Activated CD4-positive, alpha-beta T cell treated with anti-CD3 and anti-CD28 coated beads for 1 hour (primary cell): ENCODE measurements at places on chromosomes 7 and 10.
A peak's percentile ranks its signal among the peaks of the same experiment; 100 is the strongest.

DNA sequence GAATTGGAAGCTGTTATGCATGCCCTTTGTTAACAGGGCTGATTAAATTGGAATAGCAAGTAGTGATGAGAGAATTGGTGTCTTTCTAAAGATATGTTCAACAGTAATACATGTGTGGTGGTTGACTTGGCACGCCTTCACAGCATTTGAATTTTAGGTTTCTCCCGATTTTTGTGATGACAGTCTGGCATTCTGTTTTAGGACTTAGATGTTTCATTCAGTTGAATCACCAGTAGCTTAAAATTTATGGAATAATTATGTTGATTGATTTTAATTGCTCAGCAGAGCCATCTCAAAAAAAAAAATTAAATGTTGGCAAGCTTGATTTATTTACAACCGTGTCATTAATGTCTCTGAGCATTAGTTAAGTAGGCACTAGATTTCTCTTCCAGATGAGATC lies 219.7 kb downstream of the CSTF2T start:
- DNase-seq, result no peak

DNA sequence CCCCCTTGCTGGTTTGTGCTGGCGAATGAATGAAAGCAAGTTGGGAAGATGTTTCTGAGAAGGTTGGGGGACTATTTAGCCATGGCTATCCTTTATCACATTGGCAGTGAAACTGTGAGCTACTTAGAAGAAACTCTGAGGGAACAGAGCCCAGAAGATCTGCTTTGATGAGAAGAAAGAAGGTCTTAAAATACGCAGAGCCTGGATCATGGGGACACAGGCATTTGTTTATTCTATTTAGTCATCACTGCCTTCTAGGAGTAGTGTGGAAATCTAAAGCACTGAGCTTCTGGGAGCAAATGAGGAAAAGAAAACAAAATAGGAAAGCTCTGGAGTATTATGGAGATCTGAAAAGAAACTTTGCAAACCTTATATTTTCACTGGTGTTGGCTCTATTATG lies 28.5 kb downstream of the CPED1 start:
- no peak for DNase-seq

DNA sequence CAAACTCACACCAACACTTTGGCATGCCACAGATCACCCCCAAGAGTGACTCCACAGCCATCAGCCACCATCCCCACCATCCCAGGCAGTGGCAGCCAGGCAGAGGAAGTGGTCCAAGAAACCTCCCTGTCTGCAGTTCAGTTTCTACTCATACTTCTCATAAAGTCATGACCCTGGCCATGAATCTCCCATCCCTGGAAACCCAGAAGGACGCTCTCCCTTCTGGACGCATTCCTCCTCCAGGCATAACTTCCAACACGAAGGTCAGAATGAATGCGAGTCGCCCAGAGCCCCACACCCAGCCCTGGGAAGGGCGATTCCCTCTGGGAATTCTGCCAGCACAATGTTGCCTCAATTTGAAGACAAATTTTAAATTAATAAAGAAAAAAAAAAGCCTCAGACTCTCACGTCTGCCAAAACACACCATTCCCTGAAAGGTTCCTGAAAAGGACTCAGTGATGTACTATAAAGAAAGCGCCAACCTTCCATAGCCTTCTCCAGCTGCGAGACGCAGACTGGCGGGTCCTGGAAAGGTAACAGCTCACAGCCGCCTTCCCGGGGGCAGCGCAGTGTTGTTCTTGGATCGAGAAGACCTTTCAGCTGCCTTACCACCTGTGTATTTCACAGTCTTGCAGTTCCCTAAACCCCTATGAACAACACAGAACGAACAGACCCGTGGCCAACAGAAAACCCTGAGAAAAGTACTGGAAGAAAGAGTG lies 307.6 kb downstream of the FRMD4A start:
- no peak for DNase-seq

GRCh38 chr10:24998044-24998443 lies 17.9 kb downstream of the ENKUR start:
- DNase-seq, result no peak

DNA sequence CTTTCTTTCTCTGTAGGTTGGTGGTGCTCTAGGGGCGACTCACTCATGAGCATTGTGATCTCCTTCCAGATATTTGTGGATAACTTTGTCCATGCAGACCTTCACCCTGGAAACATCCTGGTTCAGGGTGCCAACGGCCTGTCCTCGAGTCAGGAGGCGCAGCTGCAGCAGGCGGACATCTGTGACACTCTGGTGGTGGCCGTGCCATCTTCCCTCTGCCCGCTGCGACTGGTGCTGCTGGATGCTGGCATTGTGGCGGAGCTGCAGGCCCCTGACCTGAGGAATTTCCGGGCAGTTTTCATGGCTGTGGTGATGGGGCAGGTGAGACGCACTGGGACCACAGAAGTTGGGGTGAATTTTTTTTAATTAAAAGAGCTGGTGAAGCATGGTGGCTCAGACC lies 9.6 kb upstream of the NDUFB2 start:
- no peak for DNase-seq

DNA sequence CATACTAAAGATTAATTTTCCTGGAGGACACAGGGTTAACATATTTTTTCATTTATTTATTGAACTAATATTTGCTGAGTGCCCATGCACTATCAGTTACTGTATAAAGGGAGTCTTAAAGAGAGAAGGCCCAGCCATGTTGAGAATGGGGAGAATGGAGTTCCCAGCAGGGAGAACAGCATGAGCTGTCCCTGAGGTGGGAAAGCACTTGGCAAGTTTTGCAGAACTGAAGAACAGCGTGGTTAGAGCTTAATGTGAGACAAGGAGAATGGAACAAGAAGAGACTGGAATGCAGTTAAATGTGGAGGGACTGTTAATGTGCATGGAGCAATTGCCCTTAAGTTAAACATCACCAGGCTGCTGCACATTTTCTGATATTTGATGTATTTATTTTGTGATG lies 435.4 kb downstream of the SUGCT start:
- DNase-seq, result no peak

DNA sequence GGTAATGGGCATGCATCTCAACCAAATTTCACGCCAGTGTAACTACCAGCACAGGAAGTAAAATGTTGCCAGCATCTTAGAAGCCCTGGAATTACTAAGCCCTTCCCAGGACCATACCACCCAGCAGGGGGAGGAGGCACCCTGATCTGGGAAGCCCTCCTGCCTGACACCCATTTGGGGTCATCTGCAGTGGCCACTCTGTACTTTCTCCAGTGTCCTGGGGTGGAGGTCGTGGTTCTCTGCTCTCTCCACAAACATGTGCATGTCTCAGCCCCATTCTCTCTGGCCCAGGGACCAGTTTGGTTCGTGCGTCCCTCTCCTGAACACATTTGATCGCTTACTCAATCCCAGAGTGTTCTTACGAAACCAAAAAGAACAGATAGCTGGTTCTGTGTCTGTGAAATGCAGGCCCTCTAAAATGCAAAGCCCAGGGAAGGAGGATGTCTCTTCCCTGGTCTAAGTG lies 9.4 kb upstream of the LRRC27 start:
- DNase-seq, result no peak

DNA sequence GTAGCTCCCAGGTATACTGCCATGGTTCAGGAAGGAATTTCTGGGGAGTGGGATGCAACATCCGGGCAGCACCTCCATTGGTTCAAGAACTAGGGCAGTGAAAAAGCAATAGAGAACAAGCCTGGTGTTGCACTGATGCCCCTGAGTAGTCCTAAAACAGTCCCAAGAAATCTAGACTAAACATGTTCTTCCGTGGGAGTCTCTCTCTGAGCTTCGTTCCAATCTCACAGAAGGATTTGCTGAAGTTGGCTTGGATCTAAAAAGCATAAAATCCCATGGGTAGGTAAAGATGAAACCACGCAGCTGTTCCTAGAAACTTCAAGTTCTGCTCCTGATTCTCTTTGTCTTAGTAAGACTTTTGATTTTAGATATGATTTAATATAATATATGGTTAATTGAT lies 154.5 kb downstream of the PLXDC2 start:
- no peak for DNase-seq

GRCh38 chr7:30285067-30285535 lies 704 bp downstream of the ZNRF2 start:
- peak; percentile 14 for DNase-seq

- DNase-seq, result no peak
Measured at GRCh38 chr7:77258593-77258992, 59.0 kb upstream of the FGL2 start.

GRCh38 chr7:123748171-123748733 lies 551 bp downstream of the WASL start:
- DNase-seq, result no peak

DNA sequence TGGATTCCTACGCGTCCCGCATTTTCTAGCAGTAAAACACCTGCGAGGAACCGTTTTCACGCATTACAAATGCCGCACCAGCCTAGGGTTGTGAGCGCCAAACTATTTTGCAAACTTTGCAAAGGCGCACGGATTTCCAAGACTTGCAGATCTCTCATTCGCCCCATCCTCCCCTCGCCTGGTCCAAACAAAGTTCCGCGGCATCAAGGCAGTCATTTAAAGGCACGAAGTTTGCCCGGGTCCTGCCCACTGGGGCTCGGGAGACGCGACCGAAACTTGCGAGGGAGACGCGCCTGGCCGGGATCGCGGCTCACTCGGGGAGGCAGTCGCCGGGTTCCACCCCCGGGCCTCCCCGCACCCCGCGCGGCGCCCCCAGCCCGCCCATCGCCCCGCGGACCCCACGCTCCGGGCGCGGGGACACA lies 613 bp downstream of the USP6NL start:
- no peak for DNase-seq

DNA sequence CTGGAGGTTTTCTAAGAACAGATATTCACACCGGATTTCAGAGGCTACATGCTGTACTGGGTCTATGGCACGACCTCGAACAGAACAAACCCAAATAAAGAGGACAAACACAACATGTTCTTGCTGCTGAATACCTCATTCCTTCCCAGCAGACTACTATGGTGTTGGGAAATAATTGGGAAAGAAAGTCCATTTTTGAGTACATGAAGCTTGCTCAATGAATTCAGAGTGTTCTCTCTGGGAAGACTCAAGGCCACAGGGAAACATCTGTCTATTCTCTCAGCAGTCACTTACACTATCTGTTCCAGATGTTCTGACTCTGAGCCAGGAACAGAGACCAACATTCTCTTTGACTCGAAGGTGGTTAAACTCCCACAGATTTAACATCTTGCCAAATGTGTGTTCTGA lies 30.9 kb downstream of the LAMB1 start:
- no peak for DNase-seq

GRCh38 chr10:103587073-103587472 lies 93.6 kb downstream of the NEURL1 start:
- DNase-seq, result no peak

DNA sequence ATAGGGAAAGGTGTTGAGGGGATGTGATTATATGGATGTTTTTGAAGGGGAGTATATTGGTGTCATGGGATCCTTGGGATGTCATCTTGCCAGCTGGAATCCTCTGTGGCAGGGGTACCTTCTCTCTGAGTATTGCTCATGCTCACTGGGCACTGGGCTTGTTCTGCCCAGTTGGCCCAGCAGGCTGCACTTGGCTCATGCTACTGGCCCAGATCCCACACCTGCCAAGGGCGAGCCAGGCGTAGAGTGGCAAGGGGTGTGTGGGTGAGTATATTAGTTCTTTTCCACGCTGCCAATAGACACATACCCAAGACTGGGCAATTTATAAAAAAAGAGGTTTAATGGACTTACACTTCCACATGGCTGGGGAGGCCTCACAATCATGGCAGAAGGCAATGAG lies 311.9 kb downstream of the AUTS2 start:
- no peak for DNase-seq

GRCh38 chr10:69952821-69953221 lies 99.8 kb upstream of the MACROH2A2 start:
- DNase-seq, result no peak

DNA sequence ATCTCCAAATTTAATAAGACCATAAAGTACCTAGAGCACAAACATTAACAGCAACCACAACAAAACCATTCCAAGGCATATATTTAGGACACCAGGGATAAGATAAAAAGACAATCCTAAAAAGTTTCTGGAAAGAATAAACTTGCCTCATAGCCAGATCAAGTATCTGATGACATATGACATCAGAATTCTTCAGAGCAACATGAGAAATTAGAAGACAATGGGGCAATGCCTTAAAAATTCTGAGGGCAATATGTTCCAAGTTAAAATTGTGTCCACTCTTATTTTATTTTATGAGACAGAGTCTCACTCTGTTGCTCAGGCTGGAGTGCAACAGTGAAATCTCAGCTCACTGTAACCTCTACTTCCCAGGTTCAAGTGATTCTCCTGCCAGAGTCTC lies 2.8 kb downstream of the EFCAB10 start:
- DNase-seq, result no peak

GRCh38 chr7:139068544-139069399 lies 32.9 kb upstream of the ZC3HAV1L start:
- DNase-seq, result no peak

GRCh38 chr7:64114791-64115190 lies 69.6 kb downstream of the ZNF727 start:
- DNase-seq, result no peak

DNA sequence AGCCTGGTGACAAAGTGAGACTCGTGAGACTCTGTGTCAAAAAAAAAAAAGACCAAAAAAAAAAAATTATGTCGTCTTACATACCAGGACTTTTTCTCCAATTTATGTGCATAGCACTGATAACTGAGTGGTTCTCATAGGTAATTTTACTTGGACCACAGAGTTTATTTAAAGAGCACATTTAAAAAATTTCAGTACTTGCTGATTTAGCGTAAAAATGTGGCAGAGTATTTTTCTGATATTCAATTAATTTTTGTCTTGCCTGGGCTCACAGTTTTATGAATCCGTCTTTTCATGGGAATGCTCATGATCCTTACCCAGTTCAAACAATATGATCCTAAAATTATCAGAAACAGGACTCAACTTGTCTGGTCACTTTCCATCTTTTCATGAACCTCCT lies 151.0 kb upstream of the ZNF92 start:
- no peak for DNase-seq

GRCh38 chr7:71595176-71595575 lies 463.2 kb downstream of the GALNT17 start:
- no peak for DNase-seq

- DNase-seq, result no peak
Measured at GRCh38 chr10:62234077-62234605, 34.5 kb downstream of the RTKN2 start.

GRCh38 chr7:25857376-25858067 lies 294.5 kb upstream of the NFE2L3 start:
- DNase-seq, result no peak

DNA sequence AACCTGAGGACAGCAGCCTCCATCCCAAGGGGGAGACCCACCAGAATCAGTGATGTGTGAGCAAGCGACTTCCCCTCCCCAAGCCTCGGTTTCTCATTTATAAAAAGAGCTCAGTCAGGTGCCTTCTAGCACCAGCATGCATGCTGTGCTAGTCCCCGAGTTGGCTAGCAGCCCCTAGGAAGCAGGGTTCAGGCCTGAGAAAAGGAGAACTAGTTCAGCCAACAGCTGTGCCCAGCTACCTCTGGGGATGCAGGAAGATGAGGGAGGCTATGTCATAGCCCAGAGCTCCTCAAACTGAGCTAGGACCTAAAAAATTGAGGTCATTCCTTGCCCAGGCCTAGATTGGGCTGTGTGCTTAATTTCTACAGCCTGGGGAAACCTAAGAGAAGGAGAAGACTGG lies 13.7 kb downstream of the DRGX start:
- DNase-seq, result no peak
